ENCODE measurements at places on chromosomes 12 and 14.

DNA sequence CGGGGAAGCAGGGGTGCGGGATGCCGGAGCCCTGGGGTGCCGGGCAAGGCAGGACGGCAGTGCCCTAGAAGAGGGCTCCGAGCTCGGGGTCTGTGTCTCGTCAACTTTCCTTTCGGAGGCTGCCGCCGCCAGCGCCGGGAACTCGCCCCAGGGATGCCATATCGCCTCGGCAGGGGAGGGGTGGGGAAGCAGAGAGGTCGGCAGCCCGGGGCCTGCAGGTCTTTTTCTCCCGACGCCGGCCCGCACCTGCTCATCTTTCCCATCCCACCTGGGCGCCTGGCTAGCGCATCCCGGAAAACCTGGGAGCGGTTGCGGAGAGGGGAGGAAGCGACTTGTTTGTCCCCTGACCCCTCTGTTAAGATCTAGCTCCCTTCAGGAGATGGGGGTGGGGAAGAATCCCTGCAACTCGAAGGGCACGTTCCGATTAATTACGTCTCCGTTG is 547 bp downstream of the CNTN1 start:
- no peak for DNase-seq

GRCh38 chr12:96585977-96586376 is 96.6 kb downstream of the CFAP54 start:
- no peak for DNase-seq

DNA sequence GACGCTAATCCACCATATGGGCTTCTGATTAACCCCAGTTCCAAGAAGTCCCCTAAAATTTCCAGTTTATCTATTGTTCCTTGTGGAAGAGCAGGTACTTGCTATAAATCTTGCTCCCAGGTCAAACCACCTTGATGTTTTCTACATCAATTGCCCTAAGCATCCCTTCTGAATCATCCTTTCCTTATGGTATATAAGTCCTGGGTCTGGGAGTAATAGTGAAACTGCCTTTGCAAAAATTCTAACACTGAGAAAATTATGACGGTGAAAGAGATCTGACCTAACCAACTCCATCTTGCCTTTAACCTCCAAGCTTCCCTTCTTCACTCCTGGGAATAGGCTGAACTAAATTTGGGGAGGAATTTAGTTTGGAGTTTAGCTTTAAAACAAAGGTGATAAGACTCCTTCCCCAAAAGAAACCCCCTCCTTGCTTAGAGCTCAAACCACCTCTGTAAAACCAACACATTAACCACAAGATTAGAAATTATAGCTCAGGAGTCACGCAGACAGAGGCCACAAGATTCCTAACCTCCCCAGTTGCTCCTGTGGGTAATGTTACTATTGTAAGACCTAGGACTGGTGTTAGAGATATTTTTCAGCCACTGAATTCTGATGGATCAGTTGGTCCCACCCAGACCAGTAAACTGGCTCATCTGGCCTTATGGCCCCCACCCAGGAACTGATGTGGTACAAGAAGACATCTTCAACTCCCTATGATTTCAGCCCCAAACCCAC is 33.8 kb upstream of the DTX1 start:
- DNase-seq, result no peak

DNA sequence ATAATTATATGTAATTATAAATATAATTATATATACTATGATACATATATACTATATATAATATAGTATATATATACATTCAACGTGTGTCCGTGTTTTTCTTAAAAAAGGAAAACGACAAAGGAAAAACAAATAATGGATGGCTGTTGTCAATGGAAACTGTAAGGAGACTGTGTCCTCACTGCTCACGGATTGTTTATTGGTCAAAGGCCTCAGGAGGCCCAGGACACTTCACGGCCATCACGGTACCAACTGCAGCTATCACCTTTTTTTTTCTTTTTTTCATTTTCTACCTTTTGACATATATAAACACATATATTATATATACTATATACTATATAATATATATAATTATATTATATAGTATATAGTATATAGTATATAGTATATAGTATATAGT is 113.4 kb downstream of the SPTSSA start:
- DNase-seq, result no peak

DNA sequence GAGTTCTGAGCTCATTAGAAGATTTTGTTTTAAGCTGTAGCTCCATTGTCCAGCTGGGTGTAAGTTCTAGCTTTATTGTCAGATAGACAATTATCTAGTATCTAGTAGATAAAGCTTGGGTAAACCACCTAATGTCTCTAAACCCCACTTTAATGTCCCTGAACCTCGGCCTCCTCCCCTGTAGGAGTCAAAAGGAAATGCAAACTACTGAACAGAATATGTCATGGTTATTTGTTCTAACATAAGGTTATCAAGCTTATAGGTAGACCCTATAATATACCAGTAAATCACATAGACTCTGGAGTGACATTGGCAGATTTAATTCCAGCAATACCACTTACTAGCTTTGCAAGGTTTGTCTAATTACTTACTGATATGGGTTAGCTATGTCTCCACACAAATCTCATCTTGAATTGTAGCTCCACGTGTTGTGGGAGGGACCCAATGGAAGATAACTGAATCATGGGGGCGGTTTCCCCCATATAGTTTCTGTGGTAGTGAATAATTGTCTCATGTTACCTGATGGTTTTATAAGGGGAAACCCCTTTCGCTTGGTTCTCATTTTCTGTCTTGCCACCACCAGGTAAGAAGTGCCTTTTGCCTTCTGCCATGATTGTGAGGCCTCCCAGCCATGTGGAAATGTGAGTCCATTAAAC is 29.4 kb downstream of the BCAT1 start:
- no peak for DNase-seq

- DNase-seq, result no peak
These were observed 207.9 kb downstream of the EFCAB11 start for GRCh38 chr14:89746654-89747053.
